ENCODE measurements at places on chromosomes 5 and 9.

DNA sequence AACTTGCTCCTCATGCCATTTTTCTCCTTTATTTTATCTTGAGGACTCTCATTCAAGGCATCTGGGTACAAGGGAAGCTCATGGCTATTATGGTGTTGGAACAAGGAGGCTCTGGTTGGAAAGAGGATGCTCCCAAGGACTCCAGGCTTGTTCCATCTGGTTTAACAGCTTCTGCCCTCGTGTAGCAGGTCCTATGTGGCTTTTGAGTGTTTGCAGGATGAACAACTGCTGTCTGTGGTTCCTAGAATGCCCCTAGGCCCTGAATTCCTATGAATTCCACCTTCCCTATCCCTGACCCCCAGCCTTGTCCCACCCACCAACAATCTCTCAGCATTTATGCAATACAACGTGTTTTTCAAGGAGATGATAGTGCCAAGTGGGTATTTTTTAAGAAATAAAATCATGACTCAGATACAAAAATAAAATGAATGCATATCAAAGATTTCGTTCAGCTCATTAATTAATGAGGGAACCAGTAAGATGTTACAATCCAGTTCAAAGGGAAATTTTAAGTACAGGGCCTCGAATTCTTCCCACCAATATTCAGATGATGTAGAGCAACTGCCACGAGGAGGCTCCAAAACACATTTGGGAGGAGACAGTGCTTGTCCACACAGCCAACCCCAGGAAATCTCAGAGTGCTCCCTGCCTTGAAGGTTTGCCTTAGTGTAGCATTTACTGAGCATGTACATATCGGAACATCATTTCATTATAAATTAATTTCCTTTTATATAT is 182.0 kb downstream of the MUSK start:
- no peak for DNase-seq

DNA sequence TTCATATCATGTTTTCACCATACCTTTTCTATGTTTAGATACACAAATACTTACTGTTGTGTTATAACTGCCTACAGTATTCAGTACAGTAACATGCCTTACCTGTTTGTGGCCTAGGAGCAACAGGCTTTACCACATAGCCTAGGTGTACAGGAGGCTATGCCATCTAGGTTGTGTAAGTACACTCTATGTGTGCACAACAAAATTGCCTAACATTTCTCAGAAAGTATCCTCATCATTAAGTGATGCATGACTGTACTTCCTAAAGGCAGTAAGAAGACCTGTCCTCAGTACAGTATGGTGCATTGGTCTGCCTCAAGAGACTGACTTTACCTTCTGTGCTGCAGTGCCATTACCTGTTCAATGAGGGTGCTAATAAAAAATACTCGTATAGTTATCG is 7.9 kb downstream of the TXN start:
- no peak for DNase-seq

GRCh38 chr9:88988796-88989641 is 2.2 kb upstream of the S1PR3 start:
- DNase-seq = no peak

DNA sequence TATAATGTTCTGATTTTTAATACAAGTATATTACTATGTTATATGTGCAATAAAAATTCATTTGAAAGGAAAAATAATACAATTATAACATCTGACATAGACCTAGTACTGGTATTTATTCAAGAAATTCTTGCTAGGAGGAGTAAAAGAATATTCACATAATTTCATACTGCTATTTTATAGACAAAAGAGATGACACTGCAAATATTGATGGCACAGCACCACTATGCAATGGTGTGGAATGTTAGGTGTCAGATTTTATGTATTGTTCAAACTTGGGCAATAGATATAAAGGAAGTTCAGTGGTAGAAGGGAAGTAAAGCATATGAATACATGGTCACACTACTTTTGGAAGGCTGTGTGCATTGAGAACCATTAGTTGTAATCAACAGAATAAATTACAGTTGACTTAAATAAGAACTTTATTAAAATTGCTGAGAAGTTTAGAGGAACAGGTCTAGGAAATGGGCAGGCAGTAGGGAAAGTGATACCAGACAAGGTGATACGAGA is 143.9 kb downstream of the OR2K2 start:
- DNase-seq = no peak

DNA sequence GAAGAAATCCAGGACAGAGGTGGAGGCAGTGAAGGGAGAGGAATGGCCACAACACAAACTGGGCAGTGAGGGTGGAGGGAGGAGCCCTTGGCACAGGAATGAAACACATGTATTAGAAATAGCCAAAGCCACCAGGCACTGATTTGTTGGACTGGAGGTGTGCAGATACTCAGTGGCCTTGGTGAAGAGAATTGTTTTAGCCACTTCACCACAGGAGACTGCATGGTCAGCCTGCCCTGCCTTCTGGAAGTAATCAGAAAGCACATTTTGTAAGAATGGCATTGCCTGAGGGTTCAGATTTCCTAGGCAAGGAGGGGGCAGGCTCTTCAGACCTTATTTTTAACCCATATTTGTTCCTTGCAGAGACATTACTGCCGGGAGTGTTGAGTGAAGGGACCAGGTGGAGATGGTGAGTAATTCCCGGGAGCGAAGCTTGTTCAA is 2.2 kb downstream of the SGCD start:
- DNase-seq = no peak

DNA sequence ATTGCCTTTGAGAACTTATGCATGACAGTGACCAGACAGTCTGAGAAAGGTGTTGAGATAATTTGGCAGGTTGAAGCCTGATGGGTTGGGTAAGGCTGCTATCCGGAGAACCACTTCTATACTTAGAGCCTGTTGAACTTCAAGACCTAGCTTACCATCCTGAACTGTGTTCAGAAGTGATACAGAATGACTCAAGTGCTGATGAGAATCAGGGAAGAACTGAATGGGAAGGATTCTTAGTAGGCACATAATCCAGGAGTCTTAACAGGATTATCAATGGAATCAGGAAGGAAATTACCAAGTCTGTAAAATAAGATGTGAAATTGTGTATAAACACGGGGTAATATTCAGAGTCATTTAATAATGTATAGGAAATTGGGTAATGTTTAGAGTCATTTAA is 9.0 kb upstream of the PAPPA start:
- DNase-seq = no peak

DNA sequence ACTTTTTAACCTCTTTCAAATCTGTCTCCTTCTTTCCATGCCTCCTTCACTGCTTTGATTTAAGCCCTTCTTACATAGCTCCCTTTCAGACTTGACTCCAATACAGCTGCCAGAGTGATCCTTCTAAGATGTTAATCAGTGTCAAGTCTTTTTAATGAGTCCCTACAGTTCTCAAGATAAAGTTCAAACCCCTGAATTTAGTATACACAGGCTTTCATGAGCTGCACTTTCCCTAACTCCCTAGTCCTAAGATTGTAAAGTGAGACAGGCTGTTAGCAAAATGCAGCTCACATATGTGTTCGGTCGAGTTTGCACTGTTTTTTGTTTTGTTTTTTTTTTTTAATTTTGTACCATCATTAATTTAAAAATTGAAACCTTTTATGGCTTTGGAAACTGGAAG is 190.4 kb upstream of the VCAN start:
- DNase-seq = no peak

DNA sequence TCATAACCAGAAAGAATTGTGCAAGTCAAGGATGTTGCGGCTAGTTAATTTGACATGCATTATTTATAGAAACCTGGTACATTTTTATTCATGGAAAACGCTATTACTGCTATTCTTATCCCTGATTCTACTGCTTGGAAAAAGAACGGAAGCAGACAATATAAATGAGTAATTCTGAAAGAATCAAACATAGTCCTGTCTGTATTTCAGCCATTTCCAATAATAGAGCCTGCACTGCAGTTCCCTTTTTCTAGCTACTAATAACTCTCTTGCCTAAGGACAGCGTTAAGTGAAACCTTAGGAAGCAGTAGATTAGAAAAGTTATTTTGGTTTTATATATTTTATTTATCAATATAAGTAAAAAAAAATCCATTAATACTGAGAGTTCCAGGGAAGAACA is 414.9 kb downstream of the CYLC2 start:
- DNase-seq = no peak

DNA sequence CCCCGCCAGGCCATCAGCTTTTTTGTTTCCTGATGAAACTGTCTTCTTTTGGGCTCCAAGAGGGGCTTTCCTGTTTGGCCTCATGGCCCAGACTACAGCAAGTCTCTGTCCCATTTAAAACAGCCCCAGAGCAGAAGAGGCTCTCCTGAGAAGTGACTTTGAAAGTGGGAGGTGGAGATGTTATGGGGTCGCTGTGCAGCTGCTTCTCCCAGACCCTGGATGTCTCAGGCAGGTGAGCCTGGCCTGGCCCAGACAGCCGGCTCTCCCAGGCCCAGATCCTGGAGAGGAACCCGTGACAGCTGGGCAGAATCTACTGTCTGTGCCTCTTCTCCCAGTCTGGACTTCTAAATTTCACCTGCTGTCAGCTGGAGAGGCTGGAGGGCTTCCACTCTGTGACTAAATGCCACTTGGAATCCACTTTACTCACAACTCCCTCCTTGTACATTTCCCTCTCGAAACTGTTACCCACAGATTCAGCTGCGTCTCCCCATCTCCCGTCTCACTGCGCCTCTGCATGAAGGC is 20.6 kb downstream of the FAM78A start:
- DNase-seq = no peak

DNA sequence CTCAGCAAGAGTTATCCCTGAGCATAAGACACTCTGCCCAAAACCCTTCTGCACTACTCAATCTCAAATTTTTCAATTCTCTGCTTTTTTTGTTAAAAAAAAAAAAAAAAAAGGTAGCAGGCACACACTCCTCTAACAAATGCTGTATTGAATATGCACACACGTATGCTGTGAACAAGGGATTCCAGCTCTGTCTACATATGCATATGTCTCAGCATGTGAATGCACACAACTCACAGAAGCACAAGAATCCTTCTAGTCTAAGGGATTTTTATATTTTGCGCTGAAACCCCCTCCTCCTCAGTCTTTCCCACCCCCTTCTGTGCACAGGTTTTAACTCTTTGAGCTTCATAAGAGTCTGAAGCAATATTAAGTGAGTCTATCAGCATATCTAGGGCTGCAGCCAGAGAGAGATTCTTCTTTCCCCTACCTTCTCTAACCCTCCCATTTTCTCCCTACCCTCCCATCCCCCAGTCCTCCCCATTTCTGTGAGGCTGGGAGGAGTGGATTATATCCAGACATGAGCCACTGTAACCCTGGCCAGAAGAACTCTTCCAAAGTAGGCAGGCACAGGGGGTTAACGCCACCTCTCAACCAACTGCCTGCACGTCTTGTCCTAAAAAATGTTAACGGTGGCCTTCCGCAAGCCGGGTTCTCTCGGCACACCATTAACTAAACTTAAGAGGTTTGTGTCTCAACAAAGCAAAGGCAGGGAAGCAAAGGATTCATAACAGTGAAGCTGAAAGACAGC is 1.0 kb downstream of the GABRB2 start:
- DNase-seq = no peak
